ENCODE measurements at places on chromosomes 12 and 14. TPM values are rescaled to one million over a fixed set of nuclear protein-coding genes. Genes with fewer than 3 reads are reported as not detected.
A peak's percentile ranks its signal among the peaks of the same experiment; 100 is the strongest.

DNA sequence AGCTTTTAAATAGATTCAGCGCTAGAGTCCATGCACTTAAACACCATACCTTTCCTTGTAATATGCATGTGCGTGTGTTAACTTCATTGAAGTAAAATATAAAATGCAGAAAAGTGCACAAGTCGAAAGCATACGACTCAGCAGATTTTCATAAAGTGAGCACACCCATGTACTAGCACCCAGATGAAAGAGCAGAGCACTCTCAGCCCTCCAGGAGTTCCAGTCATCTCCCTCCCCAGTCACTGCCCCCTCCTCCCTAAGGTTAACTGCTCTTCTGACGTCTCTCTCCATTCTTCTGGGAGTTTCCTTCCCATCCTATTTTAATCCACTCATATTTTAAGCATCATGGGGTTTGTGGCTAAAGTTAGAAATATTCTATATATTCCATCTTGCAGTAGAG is 20.2 kb downstream of the RDH12 start:
- DNase-seq = no peak

DNA sequence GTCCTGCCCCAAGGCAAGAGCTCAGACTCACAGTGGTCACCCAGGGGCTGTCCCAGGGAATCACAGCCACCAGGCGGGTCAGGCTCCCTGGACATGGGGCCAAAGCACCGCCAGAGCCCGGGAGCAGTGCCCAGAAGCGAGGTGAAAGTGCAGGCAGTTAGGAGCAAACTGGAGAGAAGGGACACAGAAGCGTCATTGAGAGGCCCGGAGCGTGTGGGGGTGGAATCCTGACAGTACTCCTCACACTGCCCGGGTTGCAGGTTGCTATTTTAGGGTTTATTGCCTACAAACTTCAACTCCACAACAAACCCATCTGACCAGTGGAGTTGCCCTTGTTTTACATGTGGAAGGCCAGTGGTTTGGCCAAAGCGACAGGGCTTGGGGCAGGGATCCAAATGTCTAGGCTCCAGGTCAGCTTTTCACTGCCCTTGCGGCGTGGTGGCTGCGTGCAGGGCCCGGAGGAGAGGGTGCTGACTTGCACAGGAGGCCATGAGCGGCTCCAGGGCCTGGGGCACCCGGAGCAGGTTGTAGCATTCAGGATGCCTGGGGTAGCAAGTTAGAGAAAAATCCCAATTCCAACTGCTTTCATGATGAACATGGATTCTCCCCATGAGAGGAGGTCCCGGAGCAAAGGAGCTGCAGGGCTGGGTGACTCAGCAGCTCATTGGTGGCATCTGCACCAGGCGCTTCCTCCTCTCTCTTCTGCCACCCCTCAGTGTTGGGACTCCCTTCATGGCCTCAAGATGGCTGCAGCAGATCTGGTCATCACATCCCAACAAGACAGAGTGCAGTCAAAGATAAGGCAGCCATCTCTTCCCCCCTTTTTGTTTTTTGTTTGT is 112.3 kb upstream of the NCOR2 start:
- DNase-seq = no peak

GRCh38 chr14:20904393-20905029 is 13.3 kb downstream of the RNASE3 start:
- no peak for DNase-seq

DNA sequence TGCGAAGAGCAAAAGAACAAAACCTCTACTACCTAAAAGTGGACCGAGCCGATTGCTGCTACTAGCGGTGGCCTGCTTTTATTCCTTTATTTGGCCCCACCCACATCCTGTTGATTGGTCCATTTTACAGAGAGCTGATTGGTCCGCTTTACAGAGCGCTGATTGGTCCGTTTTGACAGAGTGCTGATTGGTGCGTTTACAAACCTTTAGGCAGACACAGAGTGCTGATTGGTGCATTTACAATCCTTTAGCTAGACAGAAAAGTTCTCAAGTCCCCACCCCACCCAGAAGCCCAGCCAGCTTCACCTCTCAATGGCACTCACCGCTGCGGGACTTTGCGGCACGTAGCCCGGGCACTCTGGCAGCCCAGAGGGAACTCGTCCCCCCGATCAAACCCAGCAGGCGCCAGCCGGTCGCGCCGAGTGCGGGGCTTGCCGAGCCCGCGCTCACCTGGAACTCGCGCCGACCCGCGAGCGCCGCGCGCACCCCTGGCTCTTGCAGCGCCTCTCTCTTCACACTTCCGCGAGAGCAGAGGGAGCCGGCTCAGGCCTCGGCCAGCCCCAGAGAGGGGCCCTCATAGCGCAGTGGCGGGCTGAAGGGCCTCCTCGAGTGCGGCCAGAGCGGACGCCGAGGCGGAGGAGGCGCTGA is 8.7 kb upstream of the FGD4 start:
- DNase-seq = peak; percentile 52

- peak; percentile 96 for DNase-seq
Observed at GRCh38 chr12:124369055-124369826, 74.3 kb downstream of the RFLNA start.

GRCh38 chr12:9730011-9730410 is 2.9 kb downstream of the CLECL1 start:
- DNase-seq = no peak

DNA sequence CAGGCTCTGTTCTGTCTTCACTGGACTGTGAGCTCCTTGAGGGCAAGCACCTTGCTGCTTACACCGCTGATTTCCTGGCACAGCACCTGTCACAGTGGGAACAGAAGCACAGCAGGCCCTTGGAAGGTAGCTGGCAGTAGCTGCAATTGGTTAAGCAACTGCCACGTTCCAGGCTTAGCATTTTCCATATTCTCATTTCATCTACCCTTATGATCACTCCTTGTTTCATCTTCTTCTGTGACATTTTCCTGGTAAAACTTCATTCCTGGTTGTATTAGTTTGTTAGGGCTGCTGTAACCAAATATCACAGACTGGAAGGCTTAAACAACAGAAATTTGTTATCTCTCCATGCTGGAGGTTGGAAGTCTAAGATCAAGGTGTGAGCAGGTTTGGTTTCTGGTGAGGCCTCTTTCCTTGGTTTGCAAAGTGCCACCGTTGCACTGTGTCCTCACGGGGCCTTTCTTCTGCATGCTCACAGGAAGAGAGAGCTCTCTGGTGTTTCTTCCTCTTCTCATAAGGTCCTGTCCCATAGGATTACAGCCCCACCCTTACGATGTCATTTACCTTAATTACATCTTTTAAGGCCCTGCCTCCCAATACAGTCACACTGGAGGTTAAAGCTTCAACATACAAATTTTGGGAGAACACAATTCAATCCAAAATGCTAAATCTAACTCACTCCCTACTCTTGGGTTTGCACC is 121.7 kb upstream of the CPSF6 start:
- DNase-seq = no peak

- DNase-seq = peak; percentile 20
Observed at GRCh38 chr12:19482551-19483109, 43.3 kb downstream of the AEBP2 start.

GRCh38 chr12:54641089-54641488 is 6.4 kb upstream of the LACRT start:
- DNase-seq = no peak

DNA sequence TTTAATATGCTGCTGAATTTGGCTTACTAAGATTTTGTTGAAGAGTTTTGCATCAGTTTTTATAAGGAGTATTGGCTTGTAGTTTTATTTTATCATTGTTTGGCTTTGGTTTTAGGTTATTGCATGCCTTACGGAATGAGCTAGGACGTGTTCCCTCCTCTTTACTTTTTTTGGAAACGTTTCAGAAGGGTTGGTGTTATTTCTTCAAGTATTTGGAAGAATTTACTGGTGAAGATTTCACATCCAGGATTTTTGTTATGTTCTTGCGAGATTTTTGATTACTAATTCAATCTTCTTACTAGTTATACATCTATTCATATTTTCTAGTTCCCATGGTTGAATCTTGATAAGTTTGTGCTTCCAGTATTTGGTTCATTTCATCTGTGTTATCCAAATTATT is 823.2 kb downstream of the SLC6A15 start:
- DNase-seq = no peak

Gene DEGS2
- 0.02 TPM for polyA plus RNA-seq

Gene EEF1AKMT3
- polyA plus RNA-seq = 10.8 TPM

Gene RNF212B
- polyA plus RNA-seq = not detected

Gene TRHDE
- polyA plus RNA-seq = 1.1 TPM

Gene KRT83
- polyA plus RNA-seq = not detected

Gene TAPBPL
- polyA plus RNA-seq = 26.0 TPM

Gene SINHCAF
- 22.2 TPM for polyA plus RNA-seq
